Activated naive CD8-positive, alpha-beta T cell treated with anti-CD3 and anti-CD28 coated beads, Interleukin-2, amount 50 U/mL, for 16 hours (primary cell): ENCODE measurements at places on chromosomes 2 and 18.

GRCh38 chr2:230879271-230879882 is 14.6 kb downstream of the ITM2C start:
- DNase-seq = no peak

GRCh38 chr18:10930076-10930475 is 219.3 kb downstream of the PIEZO2 start:
- no peak for DNase-seq

DNA sequence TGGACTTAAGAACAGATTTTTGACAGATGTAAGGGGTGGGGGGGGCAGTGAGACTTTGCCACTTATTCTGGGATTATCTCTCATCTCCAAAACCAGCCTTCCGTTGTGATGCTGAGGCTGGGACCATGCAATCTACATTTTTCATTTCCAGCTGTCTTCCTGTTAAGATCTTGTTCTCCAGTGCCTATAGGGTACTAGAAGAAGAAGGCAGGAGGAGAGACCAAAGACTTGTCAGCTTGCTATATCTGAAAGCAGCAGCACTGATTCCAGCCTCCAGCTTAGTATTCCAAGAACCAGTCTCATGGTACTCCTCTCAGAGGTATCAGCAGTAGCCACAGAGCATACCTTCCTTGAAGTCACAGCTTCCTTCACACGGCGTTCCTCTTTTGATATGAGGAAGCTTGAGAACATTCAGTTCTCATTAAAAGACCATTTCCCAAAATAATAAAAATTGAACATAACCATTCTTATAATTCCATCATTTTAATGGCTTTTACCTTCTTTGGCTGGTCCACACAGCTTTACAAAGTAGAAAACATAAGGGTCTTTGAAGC is 49.8 kb downstream of the USP34 start:
- DNase-seq = no peak

GRCh38 chr2:170742896-170743529 is 27.2 kb upstream of the ERICH2 start:
- DNase-seq = no peak

DNA sequence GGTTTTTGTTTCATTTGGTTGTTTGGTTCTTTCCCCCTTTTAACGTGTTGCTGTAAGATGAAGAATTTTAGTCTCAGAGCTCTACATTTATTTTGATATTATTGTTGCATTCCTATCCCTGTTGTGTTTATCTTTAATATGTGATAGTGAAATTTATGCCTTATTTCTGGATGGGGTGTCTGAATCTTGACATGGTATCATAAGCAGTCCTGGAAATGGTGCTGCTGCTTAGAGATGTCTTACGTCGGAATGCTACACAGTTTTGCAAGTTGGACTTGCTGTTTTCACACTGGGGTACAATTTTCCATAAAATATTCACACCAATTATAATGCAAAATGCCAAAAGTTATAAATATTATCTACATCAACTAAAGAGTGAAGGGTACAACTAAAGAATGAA is 164.0 kb downstream of the GPD2 start:
- no peak for DNase-seq

- no peak for DNase-seq
Measured at GRCh38 chr18:51617572-51618260, 420.2 kb upstream of the MEX3C start.

GRCh38 chr2:27495840-27496356 is 741 bp upstream of the GCKR start:
- DNase-seq = no peak

DNA sequence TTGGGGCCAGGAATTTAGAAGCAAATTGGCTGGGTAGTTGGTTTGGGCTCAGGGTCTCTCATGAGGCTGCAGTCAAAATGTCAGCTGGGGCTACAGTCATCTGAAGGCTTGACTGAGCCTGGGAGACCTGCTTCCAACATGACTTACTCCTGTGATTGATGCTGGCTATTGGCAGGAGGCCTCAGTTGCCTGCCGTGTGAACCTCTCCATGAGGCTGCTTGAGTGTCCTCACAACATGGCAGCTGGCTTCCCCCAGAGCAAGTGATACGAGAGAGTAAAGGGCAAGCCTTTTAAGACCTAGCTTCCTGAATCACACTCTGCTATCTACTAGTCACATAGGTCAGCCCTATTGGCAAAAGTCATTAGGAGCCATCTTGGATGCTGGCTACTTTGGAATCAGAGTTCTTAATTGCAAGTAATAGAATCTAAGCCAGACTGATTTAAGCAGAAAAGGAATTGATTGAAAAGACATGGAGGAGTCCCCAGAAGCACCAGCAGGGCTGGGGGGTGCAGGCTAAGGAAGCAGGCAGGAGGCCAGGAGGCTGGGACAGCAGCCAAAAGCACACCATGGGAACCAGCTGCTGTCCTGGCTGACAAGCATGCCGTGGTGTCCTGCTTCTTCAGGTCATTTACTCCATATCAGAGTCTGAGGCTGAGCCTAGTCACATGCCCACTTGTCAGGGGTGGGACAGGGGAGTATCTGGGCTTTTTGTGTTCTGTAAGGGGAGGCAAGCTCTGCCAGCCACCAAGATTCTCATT is 7.8 kb upstream of the GIGYF2 start:
- no peak for DNase-seq

- no peak for DNase-seq
Measured at GRCh38 chr2:5549771-5550170, 142.4 kb upstream of the SOX11 start.

GRCh38 chr2:107694667-107695066 is 132.0 kb upstream of the RGPD4 start:
- no peak for DNase-seq

GRCh38 chr2:20071397-20072383 is 20.3 kb upstream of the LAPTM4A start:
- DNase-seq = no peak

DNA sequence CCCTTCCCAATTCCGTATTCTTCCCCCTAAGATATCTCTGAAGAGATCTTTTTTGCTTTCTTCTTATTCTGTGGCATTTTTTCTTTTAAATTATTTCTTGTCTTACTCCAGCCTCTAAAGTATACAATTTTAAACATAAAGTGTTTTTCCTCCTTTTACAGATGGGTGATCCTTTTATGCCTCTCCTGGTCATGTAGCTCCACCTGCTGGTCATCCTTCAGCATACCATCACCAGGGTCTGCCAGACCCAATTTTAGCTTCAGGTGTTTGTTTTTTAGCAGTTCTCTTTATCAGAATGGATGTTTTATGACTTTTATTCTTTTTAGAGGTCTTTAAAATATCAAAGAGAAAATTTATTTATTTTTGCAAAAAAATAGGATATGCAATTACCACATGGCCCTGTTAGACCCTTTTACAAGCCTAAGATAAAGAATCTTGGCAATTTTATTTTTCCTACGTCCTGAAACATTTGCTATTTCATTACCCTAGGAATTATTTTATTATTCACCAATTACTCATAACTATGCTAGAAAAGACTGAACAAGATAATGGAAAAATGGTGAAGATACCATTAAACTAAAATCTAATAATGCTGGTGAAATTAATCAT is 55.5 kb downstream of the PIGN start:
- peak; percentile 31 for DNase-seq

DNA sequence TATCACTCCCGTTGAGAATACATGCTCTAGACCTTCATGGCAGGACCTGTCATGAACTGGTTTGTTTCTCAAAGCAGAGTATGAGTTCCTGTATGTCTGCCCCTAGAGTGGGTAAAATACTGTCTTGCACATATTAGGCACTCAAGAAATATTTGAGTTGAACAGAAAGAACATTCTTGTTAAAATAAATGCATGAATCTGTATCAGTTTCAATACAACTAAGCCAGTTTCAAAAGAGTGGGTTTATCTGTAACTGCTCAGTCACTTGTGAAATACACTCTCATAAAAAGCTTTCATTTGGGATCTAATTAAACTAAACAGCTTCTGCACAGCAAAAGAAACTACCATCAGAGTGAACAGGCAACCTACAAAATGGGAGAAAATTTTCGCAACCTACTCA is 69.2 kb downstream of the RFTN2 start:
- no peak for DNase-seq

GRCh38 chr18:46242183-46242582 is 138.0 kb downstream of the HAUS1 start:
- DNase-seq = no peak

GRCh38 chr2:176536439-176537133 is 267.3 kb downstream of the MTX2 start:
- DNase-seq = no peak

DNA sequence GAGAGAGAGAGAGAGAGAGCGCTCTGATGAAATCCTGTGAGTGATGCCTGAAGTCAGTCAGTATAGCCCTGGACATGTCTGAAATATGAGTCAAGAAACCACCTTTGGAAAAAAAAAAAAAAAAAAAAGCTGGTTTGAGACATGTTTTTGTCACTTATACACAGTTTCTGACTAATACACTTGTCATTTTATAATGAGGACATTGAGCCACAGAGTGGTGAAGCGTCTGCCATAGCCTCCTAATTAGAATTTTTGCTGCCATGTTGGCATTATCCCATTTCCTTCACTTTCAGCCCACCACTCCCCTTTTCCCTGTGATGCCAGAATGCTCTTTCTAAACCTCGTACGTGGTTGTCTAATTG is 15.7 kb upstream of the MYO3B start:
- no peak for DNase-seq

- DNase-seq = no peak
Measured at GRCh38 chr2:59912042-59912441, 641.4 kb downstream of the BCL11A start.
